Stimulated activated CD8-positive, alpha-beta memory T cell treated with anti-CD3 and anti-CD28 coated beads, Interleukin-15, amount 100 ng/mL, for 48 hours (primary cell): ENCODE measurements at places on chromosomes 12 and 14.

- no peak for DNase-seq
Measured at GRCh38 chr12:22677781-22678574, 53.0 kb downstream of the ETNK1 start.

DNA sequence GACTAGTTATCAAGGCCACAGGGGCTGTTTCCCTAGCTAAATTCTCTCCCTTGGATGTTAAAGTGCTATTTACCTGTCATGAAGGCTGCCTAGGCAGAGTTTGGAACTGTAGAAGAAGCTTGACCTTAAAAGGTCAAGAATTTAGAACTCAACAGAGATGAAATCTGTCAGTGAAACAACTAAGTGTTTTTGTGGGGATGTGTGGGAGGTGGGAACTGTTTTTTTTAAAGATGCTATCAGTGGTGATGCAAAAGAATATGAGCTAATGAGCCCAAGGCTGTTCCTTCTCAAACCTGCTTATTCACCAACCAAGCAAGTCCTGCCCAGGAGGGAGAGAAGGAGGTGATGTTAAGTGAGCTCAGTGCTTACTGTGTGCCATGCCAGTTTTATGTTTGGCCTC lies 40.8 kb upstream of the POC1B start:
- no peak for DNase-seq

DNA sequence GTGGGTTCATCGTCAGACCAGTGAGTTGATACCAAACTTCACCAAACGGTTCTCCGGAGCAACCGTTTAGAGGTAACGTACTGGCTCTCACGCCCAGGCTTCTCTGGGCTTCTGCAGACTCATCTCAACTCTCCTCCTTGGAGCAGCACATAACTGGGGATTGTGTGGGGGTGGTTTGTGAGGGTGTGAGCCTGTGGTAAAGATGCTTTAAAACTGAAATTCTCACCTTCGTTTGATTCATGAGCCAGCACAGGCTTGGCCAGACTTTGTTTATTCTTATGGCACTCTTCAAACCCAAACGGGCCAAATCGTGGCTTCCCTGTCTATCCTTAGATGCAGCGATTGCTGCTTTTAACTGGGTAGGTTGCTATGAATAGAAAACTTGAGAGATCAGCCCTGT lies 121.3 kb downstream of the SAMD4A start:
- peak; percentile 14 for DNase-seq

- DNase-seq, result no peak
Measured at GRCh38 chr12:50665170-50665569, 98.7 kb upstream of the ATF1 start.

GRCh38 chr14:37262649-37263048 lies 64.9 kb downstream of the MIPOL1 start:
- DNase-seq, result no peak

DNA sequence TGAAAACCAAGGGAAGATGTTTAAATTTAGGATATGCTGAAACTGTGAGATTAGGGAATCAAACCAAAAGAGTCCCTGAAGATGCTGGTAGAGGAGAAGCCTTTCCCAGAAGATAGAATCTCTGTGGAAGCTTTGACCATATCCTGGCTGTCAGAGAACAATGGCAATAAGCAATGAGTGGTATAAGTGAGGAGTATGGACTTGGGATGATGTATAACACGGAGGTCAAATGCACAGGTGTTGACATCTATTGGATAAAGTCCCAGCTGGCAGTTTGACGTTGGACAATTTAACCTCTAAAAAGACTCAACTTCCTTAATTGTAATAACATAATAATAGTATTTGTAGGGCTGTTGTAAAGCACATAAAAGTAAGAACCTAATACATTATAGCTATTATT lies 30.1 kb upstream of the CLEC14A start:
- no peak for DNase-seq

- DNase-seq, result no peak
Measured at GRCh38 chr14:54481695-54482094, 7.1 kb downstream of the GMFB start.

DNA sequence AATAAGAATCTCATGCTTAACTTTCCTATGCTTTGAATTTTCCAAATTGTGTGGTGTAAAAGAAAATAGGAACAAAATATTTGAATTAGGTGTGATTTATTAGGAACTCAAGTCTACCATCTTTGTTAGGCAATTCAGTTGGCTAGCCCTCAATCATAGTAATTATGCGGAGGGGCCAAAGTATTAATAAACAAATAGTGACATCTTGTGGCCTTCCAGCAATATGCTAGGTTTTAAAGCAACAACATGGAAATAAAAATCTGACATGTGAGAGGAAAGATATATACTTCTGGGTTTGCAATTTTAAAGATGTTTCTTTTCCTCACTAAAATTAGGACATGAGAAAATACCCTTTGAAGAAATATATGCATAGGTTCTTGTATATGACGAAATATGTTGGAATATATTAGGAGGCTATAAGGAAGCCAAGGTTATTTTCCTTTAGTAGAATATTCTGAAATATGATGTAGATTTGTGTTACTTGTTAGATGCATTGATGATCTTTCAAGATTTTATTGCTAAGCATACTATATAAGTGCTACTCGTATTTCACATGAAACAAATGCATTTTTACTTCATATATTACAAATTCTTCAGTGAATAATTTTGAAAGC lies 200.4 kb downstream of the PTPRO start:
- no peak for DNase-seq

GRCh38 chr12:54045868-54046521 lies 7.6 kb upstream of the HOXC4 start:
- no peak for DNase-seq

GRCh38 chr14:59964251-59965007 lies 44.5 kb downstream of the LRRC9 start:
- no peak for DNase-seq

GRCh38 chr12:75935539-75936242 lies 95.9 kb downstream of the PHLDA1 start:
- DNase-seq, result no peak

DNA sequence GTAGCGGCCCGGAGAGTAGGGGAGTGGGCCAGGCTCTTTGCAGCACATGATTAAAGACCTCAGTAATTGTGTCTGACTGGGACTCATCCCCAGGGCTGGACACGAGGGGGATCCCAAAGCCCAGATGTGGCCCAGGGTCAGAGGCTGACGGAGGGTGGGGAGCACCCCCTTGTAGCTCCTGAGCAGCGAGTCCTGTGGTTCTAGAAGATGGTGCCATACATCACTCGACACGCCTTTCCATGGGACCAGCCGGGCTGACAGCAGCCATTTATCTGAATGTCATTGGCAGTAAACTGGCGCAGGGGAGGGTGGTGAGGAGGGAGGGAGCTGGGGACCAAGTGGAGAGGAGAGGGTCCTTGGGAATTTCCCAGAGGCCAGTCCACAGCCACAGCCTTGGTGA lies 65.1 kb upstream of the FAM222A start:
- DNase-seq, result no peak

GRCh38 chr12:5900533-5901205 lies 44.4 kb downstream of the ANO2 start:
- no peak for DNase-seq

GRCh38 chr14:30069536-30069935 lies 141.9 kb upstream of the PRKD1 start:
- DNase-seq, result no peak

- no peak for DNase-seq
Measured at GRCh38 chr14:95935228-95935822, 58.7 kb downstream of the TUNAR start.

DNA sequence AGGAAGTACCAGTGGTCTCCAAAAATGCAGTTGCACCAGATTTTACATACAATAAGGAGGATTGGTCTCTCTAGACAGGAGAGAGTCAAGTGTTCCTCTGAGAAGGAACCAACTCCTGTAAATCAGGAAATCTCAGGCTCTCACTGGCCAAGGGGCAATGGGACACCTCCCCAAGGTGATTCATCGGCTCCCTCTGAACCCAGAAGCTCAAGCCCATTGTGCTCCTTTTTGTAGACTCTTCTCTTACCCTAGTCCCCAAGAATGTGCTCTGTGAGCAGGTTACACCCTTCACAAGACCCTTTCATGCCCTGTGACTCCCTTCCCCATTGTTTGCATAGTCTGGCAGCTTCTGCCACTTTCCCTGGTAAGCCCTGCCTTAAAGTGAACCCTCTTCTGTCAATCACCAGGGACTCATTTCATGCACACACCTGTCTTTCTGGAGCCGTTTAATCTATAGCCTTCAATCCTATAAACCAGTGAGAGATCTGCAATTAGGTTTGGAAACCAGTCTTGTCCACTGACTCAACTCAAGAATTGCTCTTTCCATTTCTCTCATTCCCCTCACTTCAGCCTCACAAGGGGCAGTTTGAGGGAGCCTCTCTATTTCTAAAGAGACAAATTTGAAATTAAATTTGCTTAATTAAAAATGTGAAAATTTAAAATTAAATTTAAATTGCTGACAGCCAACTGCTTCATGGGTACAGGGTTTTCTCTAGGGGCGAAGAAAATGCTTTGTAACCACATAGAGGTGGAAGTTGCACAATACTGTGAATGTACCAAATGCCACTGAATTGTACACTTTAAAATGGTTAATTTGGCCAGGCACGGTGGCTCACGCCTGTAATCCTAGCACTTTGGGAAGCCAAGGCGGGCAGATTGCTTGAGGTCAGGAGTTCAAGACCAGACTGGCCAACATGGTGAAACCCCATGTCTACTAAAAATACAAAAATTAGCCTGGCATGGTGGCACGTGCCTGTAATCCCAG lies 38.3 kb upstream of the LTA4H start:
- no peak for DNase-seq

DNA sequence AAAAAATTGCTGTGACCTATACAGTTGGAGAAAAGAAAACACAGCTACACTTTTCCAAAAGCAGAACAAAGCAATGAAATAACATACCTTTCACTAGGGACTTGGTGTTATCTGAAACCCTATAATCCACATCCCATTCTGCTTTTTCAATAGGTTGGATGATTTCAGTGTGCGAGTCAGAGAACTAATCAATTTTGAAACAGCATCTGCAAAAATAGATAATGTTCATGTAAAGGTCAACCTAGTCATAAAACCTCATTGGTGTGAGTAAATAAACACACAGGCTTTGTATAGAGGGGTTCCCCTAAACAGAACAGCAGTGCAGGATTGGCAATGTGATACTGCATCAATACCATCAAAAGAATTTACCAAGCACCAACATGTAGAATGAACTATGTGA lies 173.0 kb upstream of the G2E3 start:
- no peak for DNase-seq

- no peak for DNase-seq
Measured at GRCh38 chr12:80869264-80869663, 68.5 kb downstream of the LIN7A start.

DNA sequence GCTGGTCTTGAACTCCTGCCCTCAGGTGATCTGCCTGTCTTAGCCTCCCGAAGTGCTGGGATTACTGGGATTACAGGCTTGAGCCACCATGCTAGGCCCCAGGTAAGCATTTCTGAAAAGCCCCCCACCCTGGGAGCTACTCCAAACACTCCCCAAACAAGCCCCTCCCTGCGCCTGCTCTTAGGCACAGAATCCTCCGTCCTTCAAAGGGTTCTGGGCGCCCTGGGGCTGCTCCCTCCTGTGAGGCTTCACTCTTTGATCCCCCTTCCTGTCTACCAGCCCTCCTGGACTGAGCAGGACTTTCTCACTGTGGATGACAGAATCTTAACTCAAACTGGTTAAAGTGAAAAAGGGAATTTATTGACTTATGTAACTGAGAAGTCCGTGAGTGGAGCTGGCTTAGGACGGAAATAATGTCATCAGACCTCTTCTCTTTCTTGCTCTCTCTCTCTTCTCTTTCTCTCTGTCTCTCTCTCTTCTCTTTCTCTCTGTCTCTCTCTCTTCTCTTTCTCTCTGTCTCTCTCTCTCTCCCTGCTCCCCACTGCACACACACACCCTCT lies 66.9 kb upstream of the CLMN start:
- DNase-seq, result no peak

DNA sequence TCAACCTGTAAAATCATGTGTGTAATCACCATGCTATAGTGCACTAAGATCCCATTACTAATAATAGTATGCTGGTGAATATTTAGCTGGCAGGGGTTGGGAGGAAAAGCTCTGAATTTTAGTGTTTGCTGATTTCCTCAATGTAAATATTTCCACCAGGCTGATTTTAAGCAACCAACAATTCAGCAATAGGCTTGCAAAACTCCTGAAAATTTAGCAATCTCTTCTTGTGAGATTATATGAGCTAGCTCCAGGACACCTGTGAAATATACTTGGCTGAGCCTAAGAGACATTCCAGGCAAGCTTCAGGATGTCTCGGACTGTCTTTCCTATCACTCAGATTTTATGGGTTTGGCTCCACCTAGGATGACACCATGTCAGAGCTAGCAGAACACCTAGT lies 106.9 kb upstream of the ANO4 start:
- DNase-seq, result no peak

- no peak for DNase-seq
Measured at GRCh38 chr12:9960590-9960989, 10.6 kb upstream of the CLEC12A start.

- no peak for DNase-seq
Measured at GRCh38 chr14:50023671-50024490, 92.5 kb downstream of the VCPKMT start.

GRCh38 chr12:124165695-124166094 lies 129.2 kb upstream of the RFLNA start:
- DNase-seq, result no peak

- DNase-seq, result no peak
Measured at GRCh38 chr12:6540181-6540877, 6.0 kb downstream of the GAPDH start.

- no peak for DNase-seq
Measured at GRCh38 chr12:71639341-71639760, 24.3 kb downstream of the ZFC3H1 start.

DNA sequence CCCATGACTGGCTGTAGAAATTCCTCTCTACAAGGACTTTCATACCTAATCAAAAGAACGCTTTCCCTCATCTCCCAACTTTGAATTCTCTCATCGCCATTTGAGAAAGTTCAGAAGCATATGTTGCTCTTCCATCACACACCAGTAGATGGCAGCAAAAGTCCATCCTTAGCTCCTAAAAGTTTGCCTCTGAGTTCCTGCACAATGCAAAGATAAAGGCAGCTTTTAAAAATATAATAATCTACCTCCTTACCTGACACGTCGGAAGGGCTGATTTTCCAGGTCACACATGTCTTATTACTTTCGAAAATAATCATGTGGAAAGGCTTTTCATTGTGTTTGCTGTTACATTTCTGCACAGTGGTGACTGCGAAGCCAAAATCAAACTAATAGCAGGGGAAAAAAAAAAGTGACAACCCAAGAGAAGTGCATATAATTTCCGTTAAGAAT lies 456.7 kb upstream of the SEL1L start:
- DNase-seq, result no peak

DNA sequence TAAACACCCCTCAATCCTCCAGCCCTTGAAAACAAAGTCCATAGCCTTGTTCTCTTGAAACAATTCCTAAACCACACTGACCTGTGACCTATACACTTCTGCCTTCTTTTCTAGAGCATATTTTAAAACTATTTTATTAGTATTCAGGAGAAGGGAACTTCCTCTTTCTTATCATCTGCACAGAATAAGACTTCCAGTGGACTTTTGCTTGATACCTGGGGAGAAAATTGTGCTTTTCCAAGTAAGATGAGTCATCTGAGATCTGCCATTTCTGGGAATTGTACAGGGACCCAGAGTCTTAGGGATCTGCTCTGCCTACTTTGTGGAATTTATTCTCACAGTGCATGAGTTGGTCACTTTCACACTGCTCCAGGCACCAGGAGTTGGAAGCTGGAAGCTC lies 10.5 kb upstream of the WNT5B start:
- no peak for DNase-seq

- DNase-seq, result no peak
Measured at GRCh38 chr12:3730111-3730510, 22.8 kb downstream of the CRACR2A start.
